Epithelial cell of esophagus (primary cell): ENCODE measurements at places on chromosomes 5 and 9.

GRCh38 chr5:13946111-13946510 lies 1.6 kb upstream of the DNAH5 start:
- DNase-seq = peak; percentile 79

- DNase-seq = no peak
These were observed 127.8 kb upstream of the CCDC152 start for GRCh38 chr5:42628821-42629220.

DNA sequence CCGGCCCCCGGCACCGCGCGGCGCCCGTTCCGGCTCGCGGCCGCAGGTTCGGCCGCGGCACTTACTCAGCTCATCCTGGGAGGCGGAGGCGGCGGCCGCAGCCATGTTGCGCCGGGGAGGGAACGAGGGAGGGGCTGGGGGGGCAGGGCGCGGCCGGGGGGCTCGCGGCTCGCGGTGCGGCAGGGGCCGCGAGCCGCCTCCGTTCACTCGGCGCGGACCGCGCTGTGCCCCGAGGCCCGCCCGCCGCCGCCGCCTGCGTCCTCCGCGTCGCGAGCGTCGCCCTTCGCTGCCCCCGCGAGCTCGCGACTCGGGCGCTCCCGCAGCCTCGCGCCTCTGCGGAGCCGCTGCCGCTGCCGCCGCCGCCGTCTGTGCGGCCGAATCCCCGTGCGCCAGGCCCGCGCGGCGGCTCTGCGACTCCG lies 735 bp downstream of the ECPAS start:
- peak; percentile 59 for DNase-seq

DNA sequence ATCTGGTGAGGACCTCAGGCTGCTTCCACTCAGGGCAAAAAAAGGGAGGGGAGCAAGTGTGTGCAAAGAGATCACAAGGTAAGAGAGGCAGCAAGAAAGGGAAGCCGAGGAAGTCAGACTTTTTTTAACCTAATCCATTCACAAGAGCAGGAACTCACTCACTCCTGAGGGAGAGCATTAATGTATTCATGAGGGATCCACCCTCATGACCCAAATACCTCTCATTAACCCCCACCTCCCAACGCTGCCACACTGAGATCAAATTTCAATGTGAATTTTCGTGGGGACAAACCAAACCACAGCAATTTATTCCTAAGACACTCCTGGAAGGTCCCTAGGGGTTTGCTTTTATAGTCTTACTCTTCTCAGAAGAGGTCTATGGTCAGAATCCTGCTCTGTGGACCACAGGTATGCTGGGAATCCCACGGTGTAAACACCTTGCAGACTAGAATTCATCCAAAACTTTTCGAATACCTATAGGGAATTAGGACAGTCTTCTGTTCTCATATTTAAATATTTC lies 108.7 kb downstream of the HSD17B3 start:
- DNase-seq = no peak

DNA sequence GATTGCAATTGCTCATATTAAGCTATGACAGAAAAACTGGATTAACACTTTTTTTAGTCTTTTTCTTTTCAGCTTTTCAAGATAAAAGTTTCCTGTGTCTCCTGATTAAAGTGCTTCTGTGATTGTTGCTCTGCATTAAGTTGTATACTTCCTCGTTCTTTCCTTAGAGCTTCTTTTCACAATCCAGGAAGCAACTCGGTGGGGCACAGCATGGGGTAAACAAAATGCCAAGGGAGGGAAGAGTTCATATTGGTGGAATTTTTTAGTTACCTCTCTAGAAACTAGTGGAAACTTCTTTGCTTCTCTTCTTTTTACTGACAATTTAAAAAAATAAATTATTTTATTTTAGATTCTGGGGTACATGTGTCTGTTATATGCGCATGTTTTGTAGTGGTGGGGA lies 37.8 kb upstream of the ARRDC3 start:
- DNase-seq = no peak

GRCh38 chr9:130295431-130295830 lies 29.9 kb downstream of the HMCN2 start:
- no peak for DNase-seq

DNA sequence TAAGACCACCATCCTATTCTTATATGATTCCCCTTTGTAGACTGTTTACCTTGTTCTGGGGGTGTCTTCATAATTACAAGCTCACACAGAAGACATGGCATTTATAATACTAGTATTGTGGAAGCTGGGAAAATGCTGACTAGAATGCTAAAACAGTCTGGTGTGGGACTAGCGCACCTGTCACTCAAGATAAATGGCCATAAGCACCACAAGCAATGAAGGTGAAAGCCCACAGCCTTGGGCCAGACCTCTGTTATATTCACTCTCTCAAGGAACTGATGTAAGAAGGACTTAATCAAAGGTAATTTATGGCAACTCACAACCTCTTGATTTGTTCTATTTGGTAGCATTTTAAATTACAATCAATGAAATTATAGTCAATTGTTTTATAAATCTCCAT lies 721.5 kb downstream of the SEMA5A start:
- no peak for DNase-seq

GRCh38 chr9:79610791-79611614 lies 39.2 kb downstream of the TLE4 start:
- DNase-seq = no peak

DNA sequence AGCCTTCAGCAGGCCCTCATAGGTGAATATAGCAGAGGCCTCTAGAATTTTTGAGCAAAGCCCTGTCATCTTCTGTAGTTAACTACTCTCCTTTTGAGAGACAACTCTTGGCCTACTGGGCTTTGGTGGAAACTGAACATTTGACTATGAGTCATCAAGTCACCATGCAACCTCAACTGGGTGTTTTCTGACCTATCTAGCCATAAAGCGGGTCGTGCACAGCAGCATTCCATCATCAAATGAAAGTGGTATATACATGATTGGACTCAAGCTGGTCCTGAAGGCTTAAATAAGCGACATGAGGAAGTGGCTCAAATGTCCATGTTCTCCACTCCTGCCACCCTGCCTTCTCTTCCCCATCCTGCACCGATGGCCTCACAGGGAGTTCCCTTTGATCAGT lies 1115.5 kb downstream of the TAF11L14 start:
- DNase-seq = no peak

DNA sequence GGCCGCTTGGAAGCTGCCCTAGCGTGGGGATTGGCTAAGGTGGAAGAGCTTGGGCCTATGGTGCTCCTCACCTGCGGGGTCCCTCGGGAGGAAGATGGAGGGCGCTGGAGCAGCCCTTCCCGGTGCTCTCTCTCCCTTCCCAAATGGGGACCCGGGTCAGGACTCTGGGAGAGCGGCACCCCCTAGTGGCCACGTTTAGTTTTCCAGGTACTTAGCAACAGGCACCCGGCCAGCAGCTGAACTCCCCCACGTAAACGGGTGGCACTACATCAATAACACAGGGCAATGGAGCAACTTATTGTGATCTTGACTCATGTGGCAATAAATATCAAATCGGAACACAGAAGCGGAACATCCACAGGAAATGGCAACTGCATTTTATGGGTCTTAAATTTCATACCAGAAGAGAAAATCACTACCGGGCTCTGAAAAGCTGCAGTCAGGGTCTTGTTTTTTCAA lies 316.6 kb downstream of the AGTPBP1 start:
- peak; percentile 64 for DNase-seq

DNA sequence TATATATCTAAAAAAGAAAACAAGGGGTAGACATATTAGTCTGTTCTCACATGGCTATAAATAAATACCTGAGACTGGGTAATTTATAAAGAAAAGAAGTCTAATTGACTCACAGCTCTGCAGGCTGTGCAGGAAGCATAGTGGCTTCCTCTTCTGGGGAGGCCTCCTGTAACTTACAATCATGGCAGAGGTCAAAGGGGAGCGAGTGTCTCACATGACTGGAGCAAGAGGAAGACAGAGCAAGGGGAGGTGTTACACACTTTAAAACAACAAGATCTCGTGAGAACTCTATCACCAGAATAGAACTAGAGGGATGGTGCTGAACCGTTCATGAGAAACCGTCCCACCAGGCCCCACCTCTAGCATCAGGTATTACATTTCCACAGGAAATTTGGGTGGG lies 616.8 kb downstream of the TLE4 start:
- DNase-seq = no peak

GRCh38 chr5:21398511-21398910 lies 1410.5 kb upstream of the CDH18 start:
- DNase-seq = no peak

DNA sequence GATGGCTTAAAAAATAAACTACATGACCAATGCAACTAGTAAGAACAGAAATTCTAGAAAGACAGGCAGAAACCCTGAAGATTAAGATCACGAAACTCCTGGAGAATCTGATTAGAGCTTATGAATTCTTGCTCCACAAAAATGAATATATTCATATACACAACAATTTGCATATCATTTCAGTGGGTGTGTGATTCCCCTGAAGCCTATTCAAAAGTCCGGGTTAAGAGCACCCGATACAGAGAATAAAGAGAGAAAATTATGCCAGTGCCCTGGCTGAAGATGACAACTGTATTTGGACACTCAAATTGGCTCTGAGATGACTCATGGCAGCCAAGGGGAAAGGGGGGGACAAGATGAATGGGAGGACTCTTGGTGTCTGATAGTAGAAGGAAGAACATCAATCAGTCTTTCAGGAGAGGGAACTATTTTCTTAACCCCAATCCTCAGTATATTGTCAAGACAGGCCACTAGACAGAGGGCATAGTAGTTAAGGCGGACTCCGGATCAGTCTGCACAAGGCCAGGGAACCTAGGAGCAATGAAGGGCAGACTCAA lies 6.0 kb downstream of the TMOD1 start:
- no peak for DNase-seq

GRCh38 chr5:176704817-176705216 lies 57.5 kb downstream of the TSPAN17 start:
- DNase-seq = no peak

DNA sequence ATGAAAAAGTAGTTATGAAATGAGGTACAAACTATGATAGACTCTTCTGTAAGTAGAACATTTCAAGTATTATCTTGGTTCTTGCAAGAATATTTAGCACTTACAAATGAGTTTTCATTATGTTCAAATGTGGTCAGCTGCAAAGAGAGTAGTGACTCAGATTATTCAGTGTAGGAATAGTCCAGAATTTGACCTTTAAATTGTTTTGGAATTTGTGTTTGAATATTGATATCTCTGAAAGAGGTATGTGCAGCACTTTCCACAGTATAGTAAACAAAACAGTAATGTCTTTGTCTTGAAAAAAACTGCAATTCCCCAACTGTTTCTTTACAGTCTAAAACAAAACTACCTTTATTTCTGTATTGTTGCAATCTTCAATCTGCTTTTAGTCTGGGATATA lies 56.1 kb downstream of the WDR70 start:
- DNase-seq = no peak

DNA sequence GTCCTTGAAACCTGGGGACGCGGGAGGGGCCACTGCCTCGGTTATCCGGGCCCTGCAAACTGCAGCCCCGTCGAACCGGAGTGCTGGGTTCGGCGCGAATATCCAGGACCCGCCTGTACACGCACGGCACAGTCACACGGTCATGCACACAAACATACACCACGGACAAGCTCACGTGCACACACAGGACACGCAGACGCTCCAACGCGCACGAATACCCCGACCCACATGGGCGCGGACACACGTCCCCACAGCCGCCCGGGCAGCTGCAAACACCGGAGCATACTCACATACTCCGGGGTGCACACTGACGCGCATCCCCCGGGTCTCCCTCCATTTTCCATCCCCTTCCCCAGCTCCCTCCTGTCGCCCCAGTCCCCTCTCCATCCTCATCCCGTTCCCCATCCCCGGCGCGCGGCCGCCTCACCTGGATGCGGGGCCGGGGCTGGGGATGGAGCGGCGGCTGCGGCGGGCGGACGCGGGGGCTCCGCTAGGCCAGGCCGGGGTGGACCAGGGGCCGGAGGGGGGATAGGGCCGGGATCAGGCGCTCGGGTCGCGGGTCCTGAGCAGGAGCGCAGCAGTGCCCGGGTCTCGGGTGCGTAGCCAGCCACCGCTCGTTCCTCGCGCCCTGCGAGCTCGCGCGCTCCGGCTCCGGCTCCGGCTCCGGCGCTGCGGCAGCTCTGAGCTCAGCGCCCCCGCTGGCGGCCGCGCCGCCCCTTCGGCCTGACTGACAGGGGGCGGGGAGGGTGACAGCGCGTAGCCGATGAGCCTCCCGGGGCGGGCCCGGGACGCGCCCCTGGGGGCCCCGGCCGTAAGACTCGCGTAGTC lies at the start of the genes EIF4E1B and SNCB:
Gene EIF4E1B (plus strand): TSS at position 823 of the 828 bp plus-strand sequence. CDS start 12,113 bp downstream, outside the sequence.
Gene SNCB (minus strand): TSS at position 682 of the 828 bp plus-strand sequence. CDS start 880 bp downstream, outside the sequence.
- peak; percentile 63 for DNase-seq

DNA sequence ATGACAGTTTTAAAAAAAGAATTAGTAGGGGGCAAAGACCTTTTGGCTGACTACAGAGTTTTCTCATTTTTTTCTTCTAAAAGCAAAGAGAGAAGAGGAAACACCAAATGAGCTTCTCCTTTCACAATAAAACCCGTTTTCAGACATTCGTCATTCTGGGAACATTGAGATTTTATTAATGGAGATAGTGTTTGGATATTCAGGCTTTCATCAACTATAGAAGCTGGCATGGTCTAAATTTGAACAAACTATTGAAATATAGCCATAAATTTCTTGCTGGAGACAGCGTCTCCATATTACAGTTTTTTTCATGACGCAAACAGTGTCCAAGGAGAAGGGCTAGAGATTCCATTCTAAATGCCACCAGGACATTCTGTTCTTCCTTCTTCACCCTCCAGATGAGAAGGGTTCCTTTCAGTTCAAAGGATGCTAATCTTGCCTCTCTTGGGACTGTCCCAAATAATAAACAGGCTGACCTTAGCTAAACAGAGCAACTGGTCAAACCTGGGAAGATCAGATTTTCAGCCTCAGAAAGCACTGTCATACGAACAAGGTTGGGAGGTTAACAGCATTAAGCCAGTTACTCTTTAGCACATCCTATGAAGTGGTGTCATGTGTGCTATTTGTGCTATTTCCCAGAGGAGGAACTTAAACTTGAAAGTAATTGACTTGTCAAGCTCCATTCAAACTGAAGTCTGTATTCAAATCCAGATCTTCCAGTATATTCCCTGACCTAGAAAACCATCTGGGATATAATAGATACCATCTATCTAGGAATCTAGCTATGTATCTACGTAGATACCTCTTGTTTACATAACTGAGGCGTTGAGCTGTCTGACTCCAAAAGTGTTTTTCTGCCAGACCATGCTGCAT lies 125.6 kb downstream of the LPAR1 start:
- no peak for DNase-seq

- no peak for DNase-seq
These were observed 17.5 kb downstream of the TMEM38B start for GRCh38 chr9:105711867-105712266.

DNA sequence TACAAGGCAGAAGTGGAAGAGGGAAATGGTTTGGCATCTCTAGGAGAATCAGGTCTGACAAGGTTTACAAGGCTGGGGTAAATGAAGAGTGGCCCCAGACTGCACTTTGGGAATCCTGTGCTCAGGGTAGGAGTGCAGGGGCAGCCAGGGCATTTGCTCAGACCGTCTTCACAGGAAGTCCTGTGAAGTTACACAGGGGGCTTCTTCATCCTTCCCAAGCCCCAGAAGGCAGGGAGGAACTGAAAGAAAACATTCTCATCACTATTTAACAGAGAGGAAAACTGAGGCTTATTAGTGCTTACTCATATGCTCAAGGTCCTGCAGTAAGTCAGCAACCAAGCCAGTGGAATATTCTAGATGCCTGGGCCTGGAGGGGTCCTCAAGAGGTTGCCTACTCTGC lies 80.7 kb downstream of the NRG2 start:
- DNase-seq = no peak

GRCh38 chr9:90805006-90805996 lies 3.7 kb downstream of the SYK start:
- DNase-seq = no peak
